ENCODE measurements at places on chromosomes 12 and 14. TPM values are rescaled to one million over a fixed set of nuclear protein-coding genes. Genes with fewer than 3 reads are reported as not detected.

GRCh38 chr14:52563120-52563519 is 10.5 kb downstream of the GPR137C start:
- no peak for DNase-seq

DNA sequence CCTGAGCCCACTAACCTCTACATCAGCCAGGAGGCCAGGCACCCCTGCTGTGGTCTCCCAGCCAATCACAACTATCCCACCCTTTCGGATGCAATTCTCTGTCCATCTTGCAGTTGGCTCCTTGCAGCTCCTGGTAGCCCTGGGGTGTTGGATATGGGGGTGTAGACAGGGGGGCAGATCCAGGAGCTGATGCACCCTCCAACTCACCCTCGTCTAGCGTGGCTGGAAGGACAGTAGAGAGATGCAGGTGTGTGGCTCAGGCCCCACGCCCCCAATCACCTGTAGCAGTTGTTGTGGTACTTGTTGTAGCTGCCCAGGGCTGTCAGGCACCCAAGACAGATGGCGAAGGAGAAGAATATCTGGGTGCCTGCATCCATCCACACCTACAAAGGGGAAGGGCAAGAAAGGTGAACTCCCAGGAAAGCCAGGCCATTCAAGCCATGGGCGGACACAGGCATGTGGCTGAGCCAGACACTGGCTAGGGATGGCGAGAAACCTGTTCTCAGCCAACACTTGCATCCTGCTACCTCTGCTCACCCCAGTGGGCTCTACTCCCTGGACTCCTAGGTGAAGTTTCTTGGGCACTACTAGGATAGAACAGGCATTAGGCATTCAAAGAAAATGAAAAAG is 13.4 kb upstream of the SLC6A12 start:
- DNase-seq: no peak

Gene SLCO1C1
- total RNA-seq: 1.8 TPM

GRCh38 chr14:102255401-102256190 is 49.4 kb downstream of the MOK start:
- no peak for DNase-seq

Gene MAP3K12
- total RNA-seq: 7.0 TPM
